Right atrium auricular region (tissue), 2 donors: ENCODE measurements at places on chromosomes 4 and X.

GRCh38 chr4:10046471-10046870, 25.2 kb upstream of the SLC2A9 start:
- no peak for DNase-seq

DNA sequence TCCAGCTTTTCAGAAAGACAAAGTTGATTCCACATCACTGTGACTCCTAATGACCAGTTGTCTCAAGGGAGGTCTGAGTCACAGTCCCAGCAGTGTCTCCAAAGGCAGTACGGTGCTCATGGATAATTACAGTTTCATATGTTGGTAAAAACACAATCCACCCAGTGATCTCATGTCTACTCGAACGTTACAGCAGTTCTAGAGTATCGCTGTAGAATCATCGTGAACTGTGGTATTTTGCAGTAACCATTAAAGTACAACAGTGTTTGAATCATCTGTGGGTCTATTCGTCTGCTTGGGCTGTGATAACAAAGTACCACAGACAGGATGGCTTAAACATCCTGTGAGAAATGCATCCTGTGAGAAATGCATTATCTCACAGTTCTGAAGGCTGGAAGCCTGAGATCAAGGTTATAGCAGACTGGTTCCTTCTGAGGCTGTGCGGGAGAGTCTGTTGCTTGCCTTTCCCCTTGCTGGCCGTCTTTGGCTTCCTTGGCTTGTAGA, 121.1 kb upstream of the SORBS2 start:
- no peak for DNase-seq

- no peak for DNase-seq
These were observed 33.3 kb upstream of the VCX2 start for GRCh38 chrX:8204169-8204935.

DNA sequence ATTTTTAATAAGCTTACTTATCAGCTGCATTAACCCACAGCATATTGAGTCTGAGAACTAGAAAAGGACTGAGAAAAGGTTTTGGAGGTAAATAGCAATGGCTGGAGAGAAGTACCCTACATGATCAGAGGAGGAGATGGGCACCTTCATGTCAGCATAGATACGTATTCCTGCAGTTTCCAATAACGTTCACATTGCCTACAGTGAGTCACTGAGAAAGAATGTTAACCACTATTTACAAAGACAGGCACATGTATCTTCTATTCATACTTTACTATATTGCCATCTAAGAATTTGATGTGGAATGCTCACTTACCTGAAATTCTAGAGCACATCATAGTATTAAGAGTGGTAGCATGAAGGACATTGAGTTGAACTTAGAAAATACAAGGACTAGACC, 92.5 kb downstream of the TLL1 start:
- no peak for DNase-seq

GRCh38 chr4:76546759-76547742, 112.0 kb downstream of the SHROOM3 start:
- no peak for DNase-seq

GRCh38 chrX:105876658-105877057, 54.3 kb downstream of the NRK start:
- no peak for DNase-seq

- DNase-seq, result no peak
These were observed 568 bp downstream of the NIPAL1 start for GRCh38 chr4:48017108-48017571.

DNA sequence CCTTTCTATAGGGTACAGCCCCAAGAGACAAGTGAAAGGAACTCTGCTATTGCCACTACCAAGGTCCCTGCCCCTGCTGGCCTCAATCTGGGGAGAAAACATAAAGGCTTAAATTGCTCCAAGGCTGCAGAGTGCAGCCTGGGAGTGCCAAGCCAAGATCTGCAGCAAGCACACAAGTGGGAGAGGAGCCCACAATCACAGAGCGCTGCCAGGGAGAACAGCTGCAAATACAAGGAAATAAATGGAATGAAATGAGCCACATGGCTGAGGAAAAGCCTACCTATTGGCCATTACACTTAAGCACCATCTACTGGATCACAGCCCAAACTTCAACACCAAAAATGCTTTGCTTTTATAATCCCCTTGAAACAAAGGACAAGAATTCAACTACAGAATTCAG, 582.4 kb downstream of the FAM133A start:
- DNase-seq, result no peak

- no peak for DNase-seq
These were observed 40.4 kb upstream of the TLR2 start for GRCh38 chr4:153643406-153644383.

- no peak for DNase-seq
These were observed 814.2 kb downstream of the PDHA2 start for GRCh38 chr4:96654045-96654444.

- DNase-seq, result no peak
These were observed 182.3 kb downstream of the INPP4B start for GRCh38 chr4:142663828-142664227.

DNA sequence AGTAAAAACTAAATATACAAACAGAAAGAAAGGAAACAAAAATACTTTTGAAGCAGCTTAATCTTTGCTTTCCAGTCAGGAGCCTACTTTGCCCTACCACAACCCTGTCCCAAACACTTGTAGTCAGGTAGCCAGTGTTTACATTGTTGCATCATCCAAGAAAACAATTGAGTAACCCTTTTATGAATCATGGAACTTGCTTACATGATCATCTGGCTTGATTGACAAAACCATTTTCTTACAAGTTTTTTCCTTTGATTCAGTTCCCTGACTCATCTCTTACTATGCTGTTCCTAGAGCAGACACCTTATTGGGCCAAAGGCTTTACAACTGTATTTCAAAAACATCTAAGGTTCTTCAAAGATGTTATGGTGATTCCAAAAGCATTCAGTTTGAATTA, 740.1 kb downstream of the KLHL13 start:
- no peak for DNase-seq

- no peak for DNase-seq
These were observed 337.6 kb downstream of the SPIN4 start for GRCh38 chrX:63013549-63013948.

- no peak for DNase-seq
These were observed 315.6 kb downstream of the GPAT3 start for GRCh38 chr4:83851261-83852084.
